ENCODE measurements at places on chromosomes 7 and 10.

- no peak for DNase-seq
Measured at GRCh38 chr10:120828763-120829319, 22.3 kb upstream of the WDR11 start.

- DNase-seq = no peak
Measured at GRCh38 chr10:129481641-129482040, 14.6 kb downstream of the MGMT start.

GRCh38 chr7:98406827-98407226 lies 5.9 kb upstream of the BAIAP2L1 start:
- DNase-seq = no peak

- DNase-seq = no peak
Measured at GRCh38 chr7:8172372-8173354, 89.3 kb downstream of the ICA1 start.

DNA sequence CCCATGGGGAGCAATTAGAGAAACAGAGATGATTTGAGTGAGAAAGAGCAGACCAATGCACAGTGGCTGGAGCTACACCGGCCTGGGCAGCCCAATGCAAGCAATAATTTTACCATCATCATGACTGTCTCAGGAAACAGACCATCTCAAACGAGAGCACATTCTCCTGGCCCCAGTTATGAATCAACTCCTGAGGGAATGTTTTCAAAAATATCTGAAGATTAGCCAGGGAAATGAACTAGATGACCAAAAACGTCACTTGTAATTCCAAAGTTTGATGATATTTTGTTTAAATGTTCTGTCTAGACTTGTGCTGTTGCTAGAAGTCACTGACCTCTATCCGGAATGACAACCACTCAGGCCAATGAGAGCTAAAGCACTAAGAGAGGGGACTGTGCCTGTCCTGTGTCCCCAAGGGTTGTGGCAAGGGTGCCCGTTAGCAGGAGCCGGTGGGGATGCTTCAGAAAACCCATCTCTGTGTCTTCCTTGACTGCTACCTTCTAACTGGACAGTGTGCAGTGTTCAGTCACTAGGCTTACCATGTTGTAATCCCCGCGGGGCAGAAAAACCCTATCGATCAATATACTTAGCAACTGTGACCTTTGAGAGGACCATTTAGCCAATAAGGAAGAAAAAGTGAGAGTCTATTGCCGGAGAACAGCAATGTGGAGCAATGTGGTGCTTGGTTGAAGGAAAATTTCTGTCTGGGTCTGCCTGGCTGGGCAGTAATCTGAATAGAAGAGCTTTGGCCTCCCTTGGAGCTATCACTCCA lies 202.4 kb downstream of the ADAM12 start:
- no peak for DNase-seq

- no peak for DNase-seq
Measured at GRCh38 chr10:78563314-78563713, 505.5 kb upstream of the ZMIZ1 start.

DNA sequence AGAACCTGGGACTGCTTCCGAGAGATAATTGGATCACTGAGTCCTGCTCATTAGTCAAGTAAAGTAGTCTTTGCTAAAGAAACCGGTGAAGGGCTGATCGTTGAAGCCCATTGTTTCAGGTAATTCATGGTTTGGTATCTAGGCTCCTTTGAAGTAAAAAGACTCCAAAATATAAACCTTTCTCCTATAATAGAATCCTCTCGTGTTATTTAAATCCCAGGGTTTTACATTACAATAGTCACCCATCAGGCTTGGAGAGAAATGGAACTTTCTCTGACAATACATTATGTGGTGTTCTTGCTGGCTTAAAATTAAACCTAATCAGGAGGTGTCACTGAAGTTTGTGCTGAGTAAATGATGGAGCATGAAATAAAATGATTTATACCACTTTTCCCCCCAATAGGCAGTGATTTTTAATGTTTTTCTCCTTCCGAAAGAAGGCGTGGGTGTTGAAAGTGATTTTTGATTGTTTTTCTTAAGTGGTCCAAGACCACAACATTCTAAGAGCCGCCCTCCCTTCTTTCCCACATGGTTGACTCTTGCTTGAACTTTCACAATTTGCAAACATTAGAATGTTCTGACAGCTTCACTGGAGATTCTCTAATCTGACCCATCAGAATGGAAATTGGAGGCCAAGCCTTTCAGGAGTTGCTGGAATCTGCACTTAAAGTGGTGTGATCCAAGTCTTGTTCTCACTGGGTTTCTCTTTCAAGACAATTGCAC lies 44.2 kb downstream of the LRMDA start:
- no peak for DNase-seq

- DNase-seq = no peak
Measured at GRCh38 chr7:127897704-127898454, 133.4 kb downstream of the LRRC4 start.

GRCh38 chr10:50918529-50918928 lies 33.1 kb upstream of the A1CF start:
- DNase-seq = no peak

DNA sequence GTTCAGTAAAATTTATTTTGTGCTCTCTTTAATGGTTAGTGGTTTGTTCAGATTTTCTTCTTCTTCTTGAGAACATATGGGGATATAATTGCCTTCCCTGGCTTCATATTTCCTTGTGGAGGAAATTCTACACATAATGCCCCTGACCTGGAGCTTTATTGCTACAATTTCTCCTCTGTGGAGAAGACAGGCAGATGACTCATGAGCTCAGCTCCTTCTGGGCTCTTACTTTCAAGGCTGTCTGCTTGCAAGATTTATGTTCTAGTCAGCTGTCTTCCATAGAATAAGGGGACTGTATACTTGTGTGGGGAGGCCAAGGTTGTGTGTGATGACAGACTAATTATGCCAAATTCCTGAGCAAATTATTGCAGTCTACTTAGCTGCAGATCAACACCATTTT lies 1.6 kb downstream of the LRRD1 start:
- no peak for DNase-seq

- DNase-seq = no peak
Measured at GRCh38 chr7:82945480-82945879, 217.2 kb downstream of the PCLO start.

DNA sequence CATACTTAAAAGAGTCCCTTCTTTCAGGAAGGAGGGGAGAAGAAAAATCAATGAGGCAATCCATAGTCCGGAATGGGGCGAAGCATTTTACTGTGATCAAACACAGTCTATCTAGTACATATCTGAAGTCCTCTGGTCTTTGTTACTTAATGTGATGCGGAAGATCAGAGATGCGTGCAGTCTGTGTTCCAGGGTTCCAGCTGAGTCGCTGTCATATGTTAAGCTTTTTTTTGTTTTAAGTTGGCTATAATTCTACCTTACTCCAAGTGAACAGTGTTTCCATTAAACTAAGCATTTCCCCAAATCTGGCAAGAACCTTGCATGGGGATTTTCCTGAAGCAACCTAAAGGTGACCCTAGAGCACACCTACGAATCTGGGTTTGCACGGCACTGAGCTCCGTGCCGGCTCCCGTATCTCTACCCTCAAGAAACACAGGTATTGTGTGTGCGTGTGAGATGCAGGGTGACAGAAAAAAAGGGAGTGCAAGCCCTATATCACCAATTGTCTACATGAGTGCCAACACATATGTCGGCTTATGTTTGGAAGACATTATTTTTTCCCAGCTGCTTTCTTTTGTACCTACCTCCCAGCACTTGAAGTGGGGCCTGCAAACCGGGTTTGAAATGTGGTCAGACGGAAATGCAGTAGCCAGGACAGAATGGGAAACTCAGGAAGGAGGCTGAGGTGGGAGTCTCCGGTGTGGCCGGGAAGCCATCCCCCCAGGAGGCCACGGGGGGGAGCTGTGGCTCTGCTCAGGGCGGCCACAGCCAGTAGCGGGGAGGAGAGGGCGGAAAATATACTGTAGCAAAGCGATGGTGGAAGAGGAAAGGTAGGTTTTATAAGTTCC lies 435.8 kb upstream of the MGMT start:
- DNase-seq = peak; percentile 8

DNA sequence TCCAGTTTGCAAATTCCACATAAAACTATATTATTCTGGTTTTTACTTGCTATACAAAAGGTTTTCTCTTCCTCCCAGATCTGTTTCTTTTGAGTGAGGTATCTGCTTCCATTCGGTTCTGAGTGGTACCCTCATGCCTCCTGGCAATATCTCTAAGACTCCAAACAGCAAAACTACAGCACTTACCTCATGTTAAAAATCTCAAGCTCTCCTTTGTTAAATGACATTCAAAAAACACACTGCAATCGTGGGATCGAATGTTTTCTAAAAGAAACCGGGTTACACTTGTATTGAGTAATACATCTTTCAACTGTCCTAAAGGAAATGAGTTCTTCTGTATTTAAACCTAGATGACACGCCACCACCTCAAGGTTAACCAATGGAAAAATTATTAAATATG lies 11.1 kb downstream of the YWHAG start:
- DNase-seq = no peak

- DNase-seq = peak; percentile 22
Measured at GRCh38 chr10:61835069-61835945, 66.2 kb upstream of the ARID5B start.

- no peak for DNase-seq
Measured at GRCh38 chr7:139004321-139005090, 23.3 kb upstream of the KIAA1549 start.

- peak; percentile 80 for DNase-seq
Measured at GRCh38 chr7:1532456-1533254, 2.2 kb downstream of the MAFK start.

DNA sequence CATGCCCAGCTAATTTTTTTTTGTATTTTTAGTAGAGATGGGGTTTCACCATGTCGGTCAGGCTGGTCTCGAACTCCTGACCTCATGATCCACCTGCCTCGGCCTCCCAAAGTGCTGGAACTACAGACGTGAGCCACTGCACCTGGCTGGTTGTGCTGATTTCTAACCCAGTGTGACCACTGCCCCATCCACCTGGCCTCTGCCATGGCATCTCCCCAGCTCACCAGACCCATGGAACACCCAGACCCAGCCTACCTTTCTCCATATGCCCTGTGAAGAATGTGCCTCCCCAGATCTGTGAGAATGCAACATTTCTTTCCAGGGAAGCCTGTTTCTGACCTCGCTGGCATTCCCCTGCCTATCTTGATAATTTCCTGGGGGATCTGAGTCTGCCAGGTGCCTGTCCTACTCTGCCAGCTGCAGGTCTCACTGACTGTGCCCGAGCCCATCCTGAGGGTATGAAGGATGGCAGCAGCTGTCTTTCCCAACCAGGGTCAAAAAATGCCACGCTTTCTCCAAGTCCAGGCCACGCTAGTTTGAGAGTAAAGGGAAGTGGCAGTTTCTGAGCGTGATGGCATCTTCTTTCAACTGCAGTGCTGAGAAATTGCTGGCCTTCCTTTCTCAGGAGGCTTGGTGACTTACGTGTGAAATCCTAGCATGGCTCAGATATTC lies 324.4 kb upstream of the ZNF32 start:
- no peak for DNase-seq

DNA sequence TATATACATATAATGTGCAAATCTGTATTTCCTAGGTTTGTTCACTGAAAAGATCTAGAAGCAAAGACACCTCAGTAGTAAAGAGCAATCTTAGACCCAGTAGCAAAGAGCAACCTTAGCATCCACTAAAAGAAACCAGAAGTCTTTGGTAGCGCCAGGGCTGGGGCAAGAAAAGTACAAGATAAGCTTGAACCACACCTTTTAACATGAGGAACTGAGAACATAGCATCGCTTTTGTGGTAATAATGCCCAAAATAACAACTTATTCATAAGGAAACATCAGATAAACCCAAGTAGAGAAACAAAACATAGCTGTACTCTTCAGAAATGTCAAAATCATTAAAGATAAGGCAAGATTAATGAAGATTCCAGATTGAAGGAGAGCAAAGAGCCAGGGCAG lies 173.4 kb downstream of the IMMP2L start:
- no peak for DNase-seq

- DNase-seq = no peak
Measured at GRCh38 chr10:120478386-120478785, 21.4 kb downstream of the PLPP4 start.

GRCh38 chr10:132953428-132953827 lies 11.1 kb upstream of the CFAP46 start:
- DNase-seq = no peak

- DNase-seq = no peak
Measured at GRCh38 chr7:13189668-13190067, 502.2 kb downstream of the ARL4A start.

- DNase-seq = no peak
Measured at GRCh38 chr7:128266883-128267594, 26.0 kb downstream of the LEP start.

DNA sequence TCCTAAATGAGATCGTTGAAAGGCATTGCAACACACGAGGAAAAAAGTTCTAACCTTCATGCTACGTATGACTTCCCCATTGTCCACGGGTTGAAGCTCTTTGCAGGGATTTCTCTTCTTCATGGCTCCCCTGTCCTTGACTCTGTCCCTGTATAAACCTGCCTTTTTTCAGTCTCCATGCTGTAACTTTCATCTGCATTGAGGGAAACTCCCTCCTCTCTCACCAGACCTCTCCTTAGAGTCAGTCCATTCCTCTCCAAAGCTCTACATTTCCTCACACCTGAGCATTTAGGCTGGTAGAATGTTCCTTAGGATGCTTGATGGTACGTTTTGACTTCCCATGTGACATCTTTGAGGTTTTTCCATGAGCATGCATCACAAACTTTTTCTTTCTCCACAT lies 134.2 kb upstream of the FAM171A1 start:
- no peak for DNase-seq

DNA sequence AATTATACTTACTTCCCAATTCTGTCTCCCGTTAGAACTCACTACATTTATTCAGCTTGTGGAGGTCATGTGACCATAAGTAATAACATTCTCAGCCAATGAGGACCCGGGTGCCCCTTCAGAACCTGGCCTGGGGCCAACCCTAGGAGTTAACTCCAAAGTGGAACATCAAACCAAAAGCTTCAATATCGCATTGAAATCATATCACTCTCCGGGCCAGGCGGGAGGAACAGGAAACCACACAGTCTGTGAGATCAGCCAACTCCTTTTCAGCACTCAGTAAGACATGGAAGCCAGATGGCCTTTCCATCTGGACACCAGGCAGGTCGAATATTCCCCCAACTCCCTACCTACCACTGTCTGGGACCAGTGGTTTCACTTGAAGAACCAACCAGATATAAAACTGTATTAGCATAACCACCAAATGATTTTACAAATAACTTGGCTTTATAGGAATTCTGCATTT lies 5.5 kb downstream of the CREB3L2 start:
- DNase-seq = no peak

DNA sequence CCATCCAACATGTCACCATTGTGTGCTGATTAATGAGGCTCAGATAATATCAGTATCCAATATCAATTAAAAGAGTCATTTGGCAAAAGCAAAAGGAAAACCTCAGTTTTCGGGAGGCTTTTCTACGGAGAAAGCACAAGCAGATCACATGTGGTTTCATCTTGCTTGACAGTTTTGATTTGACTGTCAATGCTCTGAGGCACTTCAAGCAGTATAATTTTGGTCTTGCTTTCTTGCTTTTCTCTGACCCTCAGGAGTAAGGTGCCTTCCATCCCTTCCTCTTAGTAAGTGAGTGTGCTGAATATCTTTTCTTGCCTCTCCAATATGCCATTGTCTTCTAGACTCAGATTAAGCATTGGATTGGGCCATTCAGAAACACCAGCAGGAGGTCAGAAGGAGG lies 115.5 kb upstream of the CALCR start:
- no peak for DNase-seq

- DNase-seq = no peak
Measured at GRCh38 chr7:6649241-6649961, 12.3 kb downstream of the ZNF316 start.

All from CD4-positive, alpha-beta T cell treated with Interleukin-4 for 4 hours (primary cell).